Stimulated activated CD4-positive, alpha-beta T cell treated with anti-CD3 and anti-CD28 coated beads, Interleukin-12 subunit alpha, Interleukin-12 subunit beta, amount 100 ng/mL, for 24 hours (primary cell): ENCODE measurements at places on chromosomes 3 and 15.

DNA sequence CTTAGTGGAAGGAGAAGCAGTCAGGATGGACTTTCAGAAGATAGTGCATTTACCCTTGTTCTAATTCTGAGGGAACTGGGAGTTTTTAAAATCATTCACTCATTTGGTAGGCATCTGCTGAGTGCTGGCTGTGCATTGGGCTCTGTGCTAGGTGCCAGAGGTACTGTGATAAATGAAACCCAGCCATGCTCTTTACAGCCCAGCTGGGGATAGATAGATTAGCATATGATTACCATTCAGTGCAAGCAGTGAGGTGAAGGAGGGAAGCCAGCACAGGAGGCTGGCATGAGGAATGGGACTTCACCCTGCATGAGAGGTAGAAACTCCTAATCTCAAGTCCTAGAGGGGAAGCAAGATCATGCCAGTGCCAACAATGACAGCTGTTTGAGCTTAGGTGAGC is 361.9 kb upstream of the TRIM42 start:
- no peak for DNase-seq

- no peak for DNase-seq
Observed at GRCh38 chr3:63891518-63891917, 20.7 kb downstream of the SCAANT1 start.

GRCh38 chr3:36394176-36394575 is 13.9 kb downstream of the STAC start:
- no peak for DNase-seq

GRCh38 chr3:180594631-180595558 is 7.1 kb upstream of the TTC14 start:
- no peak for DNase-seq

DNA sequence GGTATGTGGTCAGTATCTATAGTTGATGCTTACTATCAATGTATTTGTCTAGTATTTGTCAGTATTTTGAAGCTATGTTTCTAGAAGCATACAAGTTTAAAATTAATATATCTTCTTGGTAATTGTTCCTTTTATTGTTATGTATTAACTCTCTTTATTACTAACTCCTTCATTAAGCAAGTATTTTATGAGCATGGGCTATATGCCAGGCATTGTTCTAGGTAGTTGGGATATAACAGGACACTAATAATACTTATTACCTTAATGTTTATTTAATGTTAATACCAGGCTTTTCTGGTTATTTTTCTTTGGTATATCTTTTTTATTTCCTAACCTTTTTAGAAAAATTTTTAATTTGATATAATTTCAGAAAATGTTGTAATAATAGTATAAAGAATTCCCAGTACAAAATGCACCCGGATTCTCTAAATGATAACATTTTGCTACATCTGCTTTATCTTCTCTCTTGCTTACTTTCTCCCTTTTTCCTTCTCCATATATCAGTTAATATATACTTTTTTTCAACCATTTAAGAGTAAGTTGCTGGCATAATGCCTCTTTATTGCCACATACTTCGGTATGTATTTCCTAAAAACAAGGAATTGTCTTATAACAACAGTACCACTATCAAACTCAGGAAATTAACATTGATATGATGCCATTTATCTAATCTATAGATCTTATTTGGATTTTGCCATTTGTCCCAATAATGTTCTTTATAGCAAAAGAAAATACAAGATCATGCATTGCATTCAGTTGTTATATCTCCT is 30.9 kb downstream of the LRRC49 start:
- no peak for DNase-seq

DNA sequence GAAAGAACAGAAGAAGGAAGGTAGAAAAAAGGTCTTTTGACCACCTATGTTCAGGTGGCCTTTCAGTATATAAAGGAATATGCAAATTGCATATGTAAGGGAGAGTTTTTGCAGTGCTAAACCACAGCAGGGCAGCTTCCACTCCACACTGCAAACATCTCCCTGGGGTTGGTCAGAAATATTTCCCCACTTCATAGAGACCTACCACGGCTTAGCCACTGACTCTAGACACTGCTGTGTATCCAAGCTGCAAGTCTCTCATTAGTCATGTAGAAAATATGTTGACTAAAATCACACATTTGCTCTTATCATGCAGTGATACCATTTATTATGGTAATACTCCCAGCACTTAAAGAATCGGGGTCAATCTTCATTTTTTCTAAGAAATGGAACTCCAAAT is 214.9 kb upstream of the NR2F2 start:
- no peak for DNase-seq
